Caudate nucleus (tissue), 63 donors: ENCODE measurements at places on chromosomes 3 and 15.

DNA sequence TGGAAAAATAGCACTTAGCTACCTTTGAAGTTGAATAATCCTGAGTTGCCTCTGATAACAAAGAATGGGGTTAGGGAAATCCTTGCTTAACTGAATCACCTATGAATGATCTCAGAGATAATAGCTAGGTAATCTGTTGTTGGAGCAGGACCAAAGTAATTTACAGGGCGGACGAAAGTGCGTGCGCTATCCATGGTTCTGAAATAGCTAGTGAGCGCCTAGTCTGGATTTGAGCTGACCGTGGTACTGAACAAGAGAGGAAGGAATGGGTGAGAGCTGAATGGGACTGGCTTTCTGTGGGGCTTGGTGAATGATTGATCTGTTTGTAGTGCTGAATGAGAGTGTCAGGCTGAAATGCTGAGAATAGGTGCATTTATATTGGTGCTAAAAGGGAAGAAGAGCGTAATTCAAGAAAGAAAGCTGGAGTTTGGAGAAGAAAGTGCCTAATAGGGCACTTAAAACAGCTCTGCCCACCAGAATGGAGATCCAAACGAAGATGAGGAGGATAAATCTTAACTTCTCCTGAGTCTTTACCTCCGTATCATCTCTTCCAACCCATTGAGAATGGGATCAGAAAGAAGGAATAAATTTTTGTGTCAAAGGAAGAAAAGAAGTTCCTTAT is 10.1 kb downstream of the SCN10A start:
- no peak for DNase-seq

DNA sequence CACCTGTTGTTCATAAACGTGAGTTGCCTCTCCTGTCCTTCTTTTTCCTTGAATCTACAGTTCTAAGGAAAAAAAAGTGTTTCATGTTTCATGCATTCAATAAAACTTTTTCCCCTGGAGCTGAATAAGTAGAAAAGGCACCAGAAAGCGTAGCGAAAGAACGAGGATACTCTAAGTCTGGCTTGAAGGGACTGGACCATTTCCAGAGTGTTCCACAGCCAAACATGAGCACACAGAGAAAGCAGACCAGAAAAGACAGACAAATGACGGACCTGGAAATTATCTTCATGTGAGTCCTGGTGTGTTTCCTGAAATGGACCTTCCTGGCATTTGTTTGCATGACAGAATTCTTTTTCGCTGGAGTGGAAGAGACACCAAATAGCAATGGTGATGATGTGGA is 204.7 kb downstream of the SV2B start:
- DNase-seq = no peak

DNA sequence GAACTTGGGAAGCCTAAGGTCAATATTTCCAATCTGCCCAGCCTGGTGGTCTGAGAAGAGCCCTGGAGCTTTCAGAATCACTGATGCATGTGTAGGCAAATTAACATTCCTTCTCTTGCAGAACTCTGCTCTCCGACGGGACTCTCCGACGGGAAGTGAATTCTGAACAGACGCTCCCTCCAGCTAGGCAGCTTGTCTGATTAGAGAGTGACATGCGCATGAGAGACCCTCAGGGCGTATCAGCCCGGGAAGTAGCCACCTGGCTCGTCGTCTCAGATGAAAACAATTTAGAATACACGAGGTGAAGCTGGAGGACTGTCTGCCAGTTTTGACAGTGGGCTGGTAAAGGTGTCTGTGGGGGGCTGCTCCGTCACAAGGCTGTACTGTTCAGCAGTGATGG is 103.1 kb downstream of the DGKG start:
- DNase-seq = no peak

DNA sequence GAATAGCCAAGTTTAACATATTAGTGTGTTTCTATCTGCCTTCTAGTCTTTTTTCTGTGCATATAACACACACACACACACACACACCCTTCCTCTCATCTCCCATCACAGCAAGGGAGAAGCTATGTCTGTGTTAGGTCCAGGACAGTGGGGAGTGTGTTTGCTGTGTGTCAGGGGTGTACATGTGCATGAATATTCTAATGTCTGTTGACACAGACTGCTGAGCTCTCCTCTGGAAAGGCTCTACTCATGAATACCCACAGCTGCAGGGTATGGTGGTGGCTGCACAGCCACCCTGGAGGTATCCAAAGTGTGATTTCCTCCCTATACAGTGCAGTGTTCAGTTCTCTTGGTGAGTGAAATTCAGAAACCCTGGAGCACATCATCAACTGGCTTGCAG is 42.9 kb downstream of the ARNT2 start:
- no peak for DNase-seq

GRCh38 chr3:36147934-36148558 is 232.3 kb upstream of the STAC start:
- no peak for DNase-seq

DNA sequence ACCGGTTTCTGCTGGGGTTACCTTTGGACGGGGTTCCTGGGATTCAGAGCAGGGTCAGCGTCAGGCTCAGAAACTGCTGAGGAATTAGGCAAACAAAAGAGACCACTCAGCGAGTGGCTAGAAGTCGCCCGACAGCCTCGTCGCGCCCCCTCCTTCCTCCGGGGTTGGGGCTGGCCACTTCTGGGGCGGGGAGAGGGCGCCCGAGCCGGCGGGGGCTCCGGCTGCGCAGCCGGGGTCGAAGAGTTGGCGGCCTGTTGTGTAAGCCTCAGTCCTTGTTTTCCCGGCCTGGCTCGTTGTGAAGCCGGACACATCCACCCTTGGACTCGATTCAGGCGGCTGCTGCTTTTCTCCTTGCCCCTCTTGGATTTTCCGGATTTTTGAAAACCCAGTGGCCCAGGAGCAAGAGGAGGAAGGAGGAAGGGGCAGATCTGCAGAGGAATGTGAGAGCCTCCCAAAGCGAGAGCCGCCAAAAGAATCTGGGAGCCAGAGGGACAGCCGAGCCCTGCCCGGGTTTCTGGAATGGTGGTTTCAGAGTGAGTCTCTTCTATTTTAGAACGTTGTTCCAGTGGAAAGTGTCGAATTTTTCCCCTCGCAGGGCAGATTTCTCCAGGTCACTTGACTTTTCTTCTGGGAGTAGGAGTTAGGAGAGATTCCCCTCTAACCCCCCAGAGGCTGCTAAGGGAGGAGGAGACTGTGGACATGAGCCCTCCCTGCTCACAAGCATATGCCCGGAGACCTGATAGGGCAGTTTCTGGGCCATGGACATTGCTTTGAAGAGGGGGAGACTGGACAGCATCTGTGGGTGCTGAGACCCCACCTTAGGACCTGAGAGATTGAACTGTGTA is 666 bp downstream of the SNX33 start:
- peak; percentile 30 for DNase-seq

GRCh38 chr3:151816091-151816604 is 2.2 kb downstream of the AADAC start:
- peak; percentile 1 for DNase-seq

- DNase-seq = no peak
Measured at GRCh38 chr15:73747847-73748590, 5.1 kb downstream of the INSYN1 start.

DNA sequence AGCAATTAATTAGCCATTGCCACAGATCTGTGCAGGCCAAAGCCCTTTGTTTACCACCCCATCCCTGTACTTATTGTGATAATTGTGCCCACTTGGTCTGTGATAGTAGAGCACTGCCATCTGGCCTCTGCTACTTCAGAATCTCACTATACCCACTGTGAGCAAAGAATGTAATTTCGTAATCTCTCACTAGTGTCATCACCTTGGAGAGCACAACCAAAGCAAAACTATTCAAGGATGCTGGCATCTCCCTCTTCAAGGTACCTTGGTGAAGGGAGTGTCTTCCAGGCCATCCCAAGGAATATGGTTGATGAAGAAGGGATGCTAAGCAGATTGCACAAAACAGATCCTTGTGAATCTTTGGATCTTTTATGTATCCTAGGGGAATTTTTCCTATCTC is 34.7 kb upstream of the NOX5 start:
- no peak for DNase-seq

- no peak for DNase-seq
Measured at GRCh38 chr3:27089068-27089467, 280.1 kb downstream of the NEK10 start.

DNA sequence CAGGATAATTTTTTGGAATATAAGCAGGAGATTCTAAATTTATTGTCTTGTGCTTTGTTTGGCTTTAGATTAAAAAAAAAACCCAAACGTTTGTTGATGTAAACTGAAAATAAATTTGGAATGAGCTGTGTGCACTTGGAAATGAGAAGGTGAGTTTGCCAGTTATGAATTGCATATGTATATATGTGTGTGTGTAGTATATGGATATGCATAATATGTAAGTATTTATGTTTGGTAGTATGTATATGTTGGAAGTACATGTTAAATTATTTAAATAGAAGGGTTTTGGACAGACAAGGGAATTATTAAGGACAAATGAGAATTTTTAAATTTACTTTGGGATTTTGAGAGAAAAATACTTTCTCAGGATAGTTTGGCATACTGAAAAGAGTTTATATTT is 265.8 kb upstream of the CNTN3 start:
- no peak for DNase-seq

- DNase-seq = no peak
Measured at GRCh38 chr3:173789530-173790162, 392.1 kb downstream of the NLGN1 start.

GRCh38 chr3:14410503-14411165 is 8.2 kb downstream of the SLC6A6 start:
- DNase-seq = no peak

DNA sequence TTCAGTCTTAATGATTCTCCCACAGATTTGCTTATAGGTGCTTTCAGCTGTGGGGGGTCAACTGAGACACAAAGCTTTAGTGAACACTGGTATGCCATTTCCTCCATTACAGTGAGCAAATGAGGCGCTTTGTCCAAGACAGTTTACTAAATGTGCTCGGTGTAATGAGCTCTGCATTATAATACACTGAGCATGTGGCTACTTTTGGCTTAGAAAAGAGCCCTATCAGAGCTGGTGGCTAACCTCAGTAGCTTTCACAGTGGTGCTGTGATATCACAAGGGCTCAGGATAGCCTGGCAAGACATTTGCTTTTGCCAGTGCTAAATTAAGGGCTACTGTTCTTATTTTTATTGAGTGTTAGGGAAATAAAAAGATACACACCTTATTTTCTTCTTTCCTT is 749.7 kb upstream of the ARPP21 start:
- no peak for DNase-seq

GRCh38 chr15:82108489-82109078 is 62.8 kb upstream of the MEX3B start:
- no peak for DNase-seq

DNA sequence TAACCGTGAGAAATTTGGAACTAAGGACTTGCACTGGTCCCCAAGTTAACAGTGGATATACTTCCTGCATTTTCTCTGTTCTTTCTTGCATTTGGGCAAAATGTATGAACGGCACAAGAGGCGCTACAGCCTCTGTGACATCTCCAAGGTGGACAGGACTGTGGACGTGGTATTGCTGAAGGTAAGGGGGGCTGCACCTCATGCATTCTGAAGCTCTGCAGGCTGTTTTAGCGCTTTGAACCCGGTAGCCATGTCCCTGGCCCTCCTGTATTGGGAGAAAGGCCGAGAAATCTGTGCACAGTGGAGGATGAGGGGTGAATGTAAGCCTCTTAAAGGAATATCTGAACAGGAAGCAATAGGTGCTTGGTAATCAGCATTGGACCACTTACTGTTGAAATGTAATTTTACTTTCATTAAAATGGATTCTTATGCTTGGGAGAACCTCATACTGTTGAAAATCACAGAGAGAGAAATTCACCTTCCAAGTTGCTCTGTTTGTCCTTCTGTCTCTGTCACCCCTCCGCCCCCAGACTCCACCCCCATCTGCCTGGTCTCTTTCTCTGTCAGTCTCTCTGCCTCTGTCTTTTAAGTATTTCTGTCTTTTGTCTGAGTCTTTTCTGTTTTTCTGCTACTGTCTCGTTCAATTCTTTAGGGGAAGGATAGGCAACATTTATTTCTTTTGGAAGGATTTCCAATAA is 174.6 kb downstream of the KLHL25 start:
- DNase-seq = no peak

DNA sequence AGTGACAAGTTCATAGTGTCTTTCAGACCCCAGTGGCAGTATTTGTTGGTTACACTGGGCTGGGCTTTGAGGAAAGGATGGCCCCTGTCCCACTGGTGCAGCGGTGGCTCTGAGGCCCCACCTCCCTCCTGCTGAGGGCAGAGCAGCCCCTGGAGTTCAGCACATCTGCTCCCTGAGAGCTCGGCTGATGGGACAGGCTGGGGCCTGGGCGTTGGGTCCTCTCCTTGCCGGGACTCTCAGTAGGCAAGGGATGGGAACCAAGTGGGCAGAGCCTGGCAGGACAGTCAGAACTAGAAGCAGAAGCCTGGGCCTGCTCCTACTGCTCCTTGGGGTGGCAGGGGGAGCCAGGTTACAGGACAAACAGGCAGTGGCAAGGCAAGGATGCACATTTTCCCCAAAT is 114.5 kb downstream of the NUP210 start:
- DNase-seq = no peak

DNA sequence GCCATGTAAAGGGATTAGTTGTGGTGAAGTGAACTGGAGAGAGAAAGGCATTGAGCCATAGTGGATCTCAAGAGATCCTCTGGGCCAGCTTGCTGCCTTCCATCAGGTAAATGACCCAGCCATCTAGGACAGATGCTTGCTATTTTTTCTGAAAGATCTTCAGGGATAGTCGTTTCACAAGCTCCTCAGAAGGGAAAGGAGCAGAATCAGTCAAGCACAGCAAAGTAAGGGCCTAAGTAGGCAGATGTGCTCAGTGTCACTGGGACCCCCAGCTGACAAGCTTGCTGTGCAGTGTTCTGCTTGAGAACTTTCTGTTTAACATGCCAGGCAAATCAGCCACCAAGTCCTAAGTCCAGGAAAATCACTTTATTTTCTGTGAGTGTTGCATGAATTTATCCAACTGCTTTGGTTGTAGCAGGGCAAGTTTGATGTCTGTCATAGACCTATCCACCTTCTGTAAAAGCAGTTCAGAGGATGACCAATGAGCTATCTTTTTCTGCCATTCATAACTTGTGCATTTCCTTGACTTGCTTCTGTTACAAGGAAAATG is 319.8 kb downstream of the IL5RA start:
- no peak for DNase-seq

DNA sequence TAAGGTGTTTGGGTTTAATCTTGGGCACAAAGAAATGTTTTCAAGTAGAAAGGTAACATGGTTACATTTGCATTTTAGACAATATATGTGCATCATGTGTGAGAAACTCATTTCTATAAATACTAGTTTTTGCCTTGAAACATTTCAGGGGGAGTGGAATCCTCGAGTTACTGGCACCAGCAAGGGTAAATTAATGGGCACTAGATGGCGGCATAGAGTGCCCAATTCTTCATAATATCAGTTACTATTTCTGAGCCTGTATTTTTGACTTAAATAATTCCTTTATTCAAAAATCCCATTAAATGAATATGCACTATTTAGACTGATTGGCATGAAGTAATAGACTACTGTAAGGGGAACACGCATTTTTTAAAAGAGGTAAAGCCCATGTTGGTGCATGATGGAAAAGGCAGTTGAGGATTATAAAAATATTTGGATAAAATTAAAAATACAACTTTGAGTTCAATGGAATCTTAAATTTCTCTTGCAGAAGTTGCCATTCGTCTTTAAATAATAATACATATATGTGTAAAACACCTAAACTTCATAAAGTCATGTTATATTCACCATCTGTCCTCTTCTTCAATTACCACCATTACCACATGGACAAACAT is 106.3 kb downstream of the ZBTB20 start:
- DNase-seq = no peak
